Activated T-cell treated with anti-CD3 and anti-CD28 coated beads for 4 hours (primary cell): ENCODE measurements at places on chromosomes 6 and 20.
A peak's percentile ranks its signal among the peaks of the same experiment; 100 is the strongest.

- no peak for DNase-seq
Observed at GRCh38 chr6:23089981-23090380, 520.6 kb downstream of the HDGFL1 start.

DNA sequence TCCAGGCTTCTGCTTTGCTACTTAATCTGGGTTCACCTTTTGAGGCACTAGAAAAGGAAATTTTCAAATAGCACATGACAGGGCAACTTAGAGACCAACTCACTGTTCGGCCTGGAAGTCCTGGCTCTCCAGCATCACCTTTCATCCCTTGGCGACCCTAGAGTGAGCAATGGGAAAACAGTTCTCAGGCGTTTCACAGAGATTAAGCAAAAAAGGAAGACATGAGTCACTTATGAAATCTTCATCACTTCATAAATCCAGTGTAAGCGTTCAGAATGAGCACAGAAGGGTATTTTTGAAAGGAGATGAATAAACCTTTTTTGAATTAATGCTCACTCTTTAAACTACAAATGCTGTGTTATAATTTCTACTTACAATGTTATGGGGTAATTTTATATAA lies 104.0 kb downstream of the COL12A1 start:
- DNase-seq, result no peak

- no peak for DNase-seq
Observed at GRCh38 chr6:121430514-121431460, 4.7 kb upstream of the GJA1 start.

DNA sequence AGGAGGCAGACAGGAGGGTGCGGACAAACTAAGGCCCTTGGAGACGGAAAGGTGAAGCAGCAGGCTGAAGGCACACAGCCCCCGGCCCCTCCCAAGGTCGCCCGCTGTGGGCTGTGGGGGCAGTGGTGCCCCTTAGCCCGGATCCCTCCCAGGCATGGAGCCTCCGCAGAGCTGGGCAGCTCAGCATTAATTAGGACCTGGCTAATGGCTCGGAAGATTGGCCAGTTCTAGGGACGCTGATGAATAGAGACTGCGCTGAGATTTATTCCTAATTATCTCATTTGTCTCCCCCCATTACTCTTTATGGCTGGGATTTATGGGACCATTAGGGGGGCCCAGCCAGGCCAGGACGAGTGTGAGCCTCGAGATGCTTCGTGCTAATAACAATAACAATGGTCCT lies 20.4 kb downstream of the MDFI start:
- no peak for DNase-seq

GRCh38 chr20:11780765-11781369 lies 136.8 kb upstream of the BTBD3 start:
- no peak for DNase-seq

GRCh38 chr20:6576726-6577125 lies 190.8 kb upstream of the BMP2 start:
- no peak for DNase-seq

GRCh38 chr20:43981540-43981939 lies 66.9 kb downstream of the TOX2 start:
- DNase-seq, result no peak

DNA sequence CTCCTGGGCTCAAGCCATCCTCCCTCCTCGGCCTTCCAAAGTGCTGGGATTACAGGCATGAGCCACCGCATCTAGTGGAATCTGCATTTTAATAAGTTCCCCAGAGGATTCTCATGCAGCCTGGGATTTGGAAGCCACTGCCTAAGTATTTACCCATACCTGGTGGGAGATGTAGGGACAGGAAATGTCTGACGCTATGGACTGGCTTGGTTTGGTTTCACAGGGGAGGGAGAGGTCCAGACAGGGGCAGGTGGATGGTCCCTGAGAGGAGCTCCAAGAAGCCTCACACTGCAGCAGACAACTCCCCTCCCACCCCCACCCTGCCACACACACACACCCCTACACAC lies 4.4 kb downstream of the VSTM2L start:
- no peak for DNase-seq

DNA sequence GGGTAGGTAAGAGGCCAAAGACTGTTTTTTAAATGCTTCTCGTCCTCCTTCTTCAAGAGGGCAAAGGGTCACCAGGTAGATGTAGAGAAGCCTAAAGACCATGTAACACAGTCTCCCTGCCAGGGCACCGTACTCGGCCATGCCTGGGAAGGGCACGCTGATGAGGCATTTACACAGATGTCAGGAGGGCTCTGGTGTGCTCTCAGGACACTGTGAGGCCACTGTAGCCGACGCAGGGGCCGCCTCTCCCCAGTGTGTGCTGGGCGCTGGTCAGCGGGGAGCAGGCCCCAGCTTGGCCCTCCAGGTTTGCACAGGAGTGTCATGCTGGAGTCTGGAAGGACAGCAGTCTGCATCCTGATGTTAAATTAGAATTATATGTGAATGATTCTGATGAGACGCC lies 7.1 kb upstream of the MTG2 start:
- no peak for DNase-seq

GRCh38 chr6:160431791-160432404 lies 83.7 kb downstream of the SLC22A3 start:
- no peak for DNase-seq

- DNase-seq, result no peak
Observed at GRCh38 chr6:159890792-159891191, at the start of gene MAS1. Gene MAS1, plus strand, starts transcription at chr6:159890988. Its CDS starts 15,968 bp downstream, at chr6:159906956.

DNA sequence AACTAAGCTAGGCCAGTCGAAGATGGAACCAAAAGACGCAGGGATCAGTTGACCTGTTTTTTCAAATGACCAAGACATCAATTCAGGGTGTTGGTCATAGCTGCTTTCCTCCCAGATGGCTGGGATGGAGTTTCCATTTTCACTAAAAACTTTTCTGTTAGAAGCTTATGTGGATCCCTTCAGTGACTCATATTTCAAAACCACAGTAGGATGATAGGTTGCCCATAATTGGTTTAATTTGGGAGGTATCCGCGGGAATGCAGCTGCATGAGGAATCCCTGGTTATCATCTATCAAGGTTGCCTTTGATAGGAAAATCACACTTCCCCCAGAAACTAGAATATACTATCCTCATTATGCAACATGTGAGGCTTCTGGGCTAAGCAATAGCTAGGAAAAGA lies 150.9 kb upstream of the MLIP start:
- DNase-seq, result no peak

DNA sequence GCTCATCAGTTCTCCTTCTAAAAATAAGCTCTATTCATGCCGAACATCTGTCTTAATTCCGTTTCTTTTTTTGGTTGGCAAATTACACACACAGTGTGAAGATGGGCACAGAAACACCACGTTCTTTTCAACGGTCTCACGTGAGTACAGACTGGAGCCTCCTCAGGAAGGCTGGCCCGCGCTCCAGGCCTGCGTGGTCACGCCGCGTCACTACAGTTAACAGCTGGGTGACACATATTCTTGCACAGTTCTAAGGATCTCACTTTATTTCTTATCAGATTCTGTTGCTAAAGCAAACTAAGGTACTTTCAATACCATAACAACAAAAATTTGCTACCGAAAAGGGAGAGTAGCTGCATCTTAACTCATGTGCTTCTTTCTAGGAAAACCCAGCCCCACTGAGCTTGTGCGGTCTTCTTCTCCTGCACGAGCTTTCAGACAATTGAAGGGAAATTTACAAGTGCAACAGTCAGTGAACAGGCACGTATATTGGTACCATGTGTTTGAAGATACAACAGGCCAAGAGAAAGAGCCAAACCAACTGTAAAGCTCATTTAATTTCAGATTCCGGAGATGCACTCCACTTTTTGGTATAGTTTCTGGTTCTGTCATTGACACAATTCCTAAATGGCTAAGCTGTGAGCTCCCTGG lies 55.6 kb upstream of the MPC1 start:
- DNase-seq, result no peak

DNA sequence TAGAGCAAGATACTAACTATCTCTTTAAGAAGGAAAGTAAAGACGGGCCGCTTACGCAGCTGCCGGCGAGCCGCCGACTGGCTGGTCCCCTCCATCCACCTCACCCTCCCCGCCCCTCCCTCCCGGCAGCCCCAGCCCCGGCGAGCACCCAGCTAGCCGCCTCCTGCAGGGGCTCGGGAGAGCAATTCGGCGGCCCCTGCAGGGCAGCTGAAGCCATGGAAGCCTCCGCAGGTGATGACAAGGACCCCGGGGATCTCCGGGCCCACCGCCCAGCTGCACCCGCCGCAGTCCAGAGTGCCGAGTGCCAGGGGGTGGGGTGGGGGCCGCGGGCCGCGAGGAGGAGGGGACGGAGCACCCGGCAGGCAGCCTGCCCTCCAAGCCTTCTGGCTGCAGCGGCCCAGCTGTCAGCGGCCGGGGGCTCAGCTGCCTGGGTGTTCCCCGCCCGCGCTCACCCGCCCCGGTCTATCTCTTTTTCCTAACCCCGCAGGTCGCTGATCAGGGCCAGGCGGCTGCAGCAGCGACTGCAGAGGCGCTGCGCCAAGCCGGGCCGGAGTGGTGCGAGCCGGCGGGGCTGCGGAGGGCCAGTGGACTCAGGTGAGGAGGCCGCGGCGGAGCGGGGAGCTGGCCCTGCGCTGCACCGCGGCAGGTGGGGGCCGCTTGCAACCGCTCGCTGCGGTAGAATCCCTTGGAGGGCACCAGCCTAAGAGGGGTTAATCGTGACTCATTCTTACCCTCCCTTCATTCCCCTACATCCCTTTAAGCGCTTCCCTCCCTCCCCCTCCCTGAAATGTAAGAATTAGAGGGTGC lies at the start of gene SNPH:
TSS of gene SNPH (plus strand) at position 128 of the 807 bp plus-strand sequence. CDS start 29,946 bp downstream, outside the sequence.
- DNase-seq, result peak; percentile 39

DNA sequence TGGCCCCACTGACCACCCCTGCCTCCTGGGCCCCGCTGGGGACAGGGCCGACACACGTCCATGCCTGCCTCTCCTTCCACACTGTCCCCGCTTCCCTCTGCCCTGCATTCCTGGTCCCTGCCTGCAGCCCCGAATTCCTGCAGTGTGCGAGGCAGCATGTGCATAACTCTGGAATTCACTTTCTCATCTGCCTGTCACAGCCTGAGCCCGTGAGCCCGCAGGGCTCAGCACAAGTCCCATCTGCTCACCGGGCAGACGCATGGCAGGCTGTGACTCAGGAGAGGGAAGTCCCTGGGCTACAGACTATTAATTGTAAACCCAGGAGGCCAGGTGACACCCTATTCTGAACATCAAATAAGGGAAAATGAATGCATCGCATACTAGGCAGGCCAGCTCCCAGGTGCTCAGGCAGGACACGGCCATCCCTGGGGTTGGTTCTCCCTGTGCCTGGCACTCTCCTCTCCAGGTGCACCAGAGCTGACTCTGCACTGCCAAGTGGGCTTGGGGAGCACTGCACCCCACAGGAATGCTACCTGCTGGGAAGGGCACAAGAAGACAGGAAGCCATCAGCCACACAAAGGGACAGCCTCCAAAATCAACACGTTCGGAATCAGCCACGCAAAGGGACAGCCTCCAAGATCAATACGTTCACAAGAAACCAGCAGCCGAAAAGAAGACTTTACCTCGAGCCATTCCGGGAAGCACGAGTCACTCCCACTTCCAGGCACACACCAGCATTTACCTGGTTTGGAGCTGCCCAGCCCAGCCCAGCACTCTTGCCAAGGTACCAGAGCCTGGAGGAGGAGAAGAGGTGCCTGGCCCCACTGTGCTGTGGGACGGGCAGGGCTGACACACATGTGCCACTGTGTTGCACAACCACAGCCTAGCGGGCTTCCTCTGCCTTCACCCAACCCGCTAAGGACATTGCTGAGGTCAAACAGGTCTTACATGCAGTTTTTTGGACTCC lies 65.9 kb downstream of the DLL1 start:
- DNase-seq, result no peak

GRCh38 chr6:75167851-75168250 lies 38.0 kb downstream of the COL12A1 start:
- DNase-seq, result no peak

DNA sequence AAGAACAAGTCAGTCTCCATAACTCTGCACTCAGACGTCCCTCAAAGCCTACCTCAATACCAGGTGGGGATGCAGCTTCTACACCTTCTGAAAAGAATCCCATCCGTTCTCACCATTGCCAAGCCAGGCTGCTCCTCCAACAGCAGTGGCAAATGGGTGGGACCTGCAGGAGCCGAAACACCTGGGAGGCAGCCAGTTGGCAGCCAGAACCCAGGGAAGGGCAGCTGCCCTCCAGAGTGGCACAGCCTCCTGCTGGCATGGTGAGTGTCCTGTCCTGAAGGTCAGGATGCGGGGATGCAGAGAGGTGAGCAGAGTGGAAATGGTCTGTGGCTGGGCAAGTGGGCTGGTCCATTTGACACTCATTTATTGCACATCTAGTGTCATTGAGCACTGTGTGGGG lies 210.6 kb upstream of the CDH4 start:
- DNase-seq, result no peak

DNA sequence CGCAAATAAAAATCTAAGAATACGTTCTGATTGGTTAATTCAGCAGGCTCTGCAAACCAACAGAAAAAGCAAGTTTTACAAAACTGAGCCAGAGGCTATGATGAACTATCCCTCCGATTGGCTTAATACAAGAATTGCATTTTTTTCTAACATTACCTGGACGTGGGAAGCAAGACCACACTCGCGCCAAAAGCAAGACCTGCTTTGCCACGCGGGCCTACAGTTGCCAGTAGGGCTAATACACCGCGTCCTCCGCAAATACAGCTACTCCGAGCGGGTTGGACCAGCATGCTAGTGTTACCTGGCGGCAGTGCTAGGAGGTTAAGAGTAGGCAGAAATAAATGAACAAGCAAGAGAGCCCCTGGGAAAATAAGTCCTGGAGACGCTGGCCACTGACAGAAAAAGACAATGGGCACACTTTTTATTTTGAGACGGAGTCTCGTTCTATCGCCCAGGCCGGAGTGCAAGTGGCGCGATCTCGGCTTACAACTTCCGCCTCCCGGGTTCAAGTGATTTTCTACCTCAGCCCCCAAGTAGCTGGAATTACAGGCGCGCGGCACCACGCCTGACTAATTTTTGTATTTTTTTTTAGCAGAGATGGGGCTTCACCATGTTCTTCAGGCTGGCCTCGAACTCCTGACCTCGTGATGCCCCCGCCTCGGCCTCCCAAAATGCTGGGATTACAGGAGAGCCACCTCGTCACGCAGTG lies 131.9 kb upstream of the BTN3A2 start:
- peak; percentile 19 for DNase-seq

- no peak for DNase-seq
Observed at GRCh38 chr6:48553467-48554189, 442.6 kb upstream of the PTCHD4 start.

GRCh38 chr20:52275181-52275691 lies 83.7 kb upstream of the ZFP64 start:
- DNase-seq, result no peak

DNA sequence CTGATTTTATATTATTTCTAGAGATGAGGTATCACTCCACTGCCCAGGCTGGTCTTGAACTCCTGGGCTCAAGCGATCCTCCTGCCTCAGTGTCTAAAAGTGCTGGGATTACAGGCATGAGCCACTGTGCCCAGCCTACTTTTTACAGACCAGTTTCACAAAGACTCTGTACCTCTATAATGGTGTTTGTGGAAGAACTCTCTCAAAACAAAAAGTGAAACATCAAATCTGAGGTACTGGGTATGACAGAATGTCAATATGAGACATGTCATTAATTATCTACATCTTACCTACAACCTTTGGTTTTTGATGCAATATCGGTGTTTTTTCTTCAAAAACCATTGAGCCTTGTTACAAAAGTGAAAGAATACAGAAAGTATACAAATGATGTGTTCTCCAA lies 49.4 kb upstream of the MCM9 start:
- no peak for DNase-seq
